ENCODE measurements at places on chromosomes 3 and 15. TPM values are rescaled to one million over a fixed set of nuclear protein-coding genes. Genes with fewer than 3 reads are reported as not detected.

TAGLN3 gene
- total RNA-seq: 10.9 TPM

SENP2 gene
- 36.2 TPM for total RNA-seq

ADAMTS9 gene
- total RNA-seq: 1.4 TPM

BSN gene
- total RNA-seq: 0.57 TPM

EIF4A2 gene
- total RNA-seq: 260 TPM

ADIPOQ gene
- total RNA-seq: not detected

PCSK6 gene
- 1.5 TPM for total RNA-seq
